ENCODE measurements at places on chromosomes 7 and 10.

GRCh38 chr10:125332548-125333208, 172.3 kb upstream of the CTBP2 start:
- no peak for DNase-seq

DNA sequence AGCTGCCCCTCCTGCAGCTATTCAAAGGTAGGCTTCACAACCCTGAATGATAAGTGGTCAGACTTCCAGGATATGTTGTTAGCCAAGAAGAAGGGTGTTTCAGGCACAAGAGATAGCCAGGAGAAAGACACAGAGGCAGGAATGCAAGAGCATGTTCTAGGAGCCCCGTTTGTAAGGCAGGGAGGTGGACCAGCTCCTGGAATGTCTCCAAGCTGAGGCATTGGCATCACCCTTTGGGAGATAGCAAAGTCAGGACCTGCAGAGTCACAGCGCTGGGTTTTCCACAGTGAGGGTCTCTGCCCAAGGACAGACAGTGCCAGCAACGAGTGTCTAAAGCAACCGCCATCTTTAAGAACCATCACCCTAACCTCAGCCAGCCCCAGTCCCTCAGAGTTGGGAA, 484.5 kb upstream of the ZMIZ1 start:
- no peak for DNase-seq

- no peak for DNase-seq
These were observed 478.1 kb downstream of the PTPRN2 start for GRCh38 chr7:158109364-158110033.

- no peak for DNase-seq
These were observed 90.5 kb upstream of the POM121L12 start for GRCh38 chr7:52944921-52945320.

- no peak for DNase-seq
These were observed 4.2 kb upstream of the TES start for GRCh38 chr7:116206141-116206540.
